ENCODE measurements at places on chromosomes 6 and 20.

DNA sequence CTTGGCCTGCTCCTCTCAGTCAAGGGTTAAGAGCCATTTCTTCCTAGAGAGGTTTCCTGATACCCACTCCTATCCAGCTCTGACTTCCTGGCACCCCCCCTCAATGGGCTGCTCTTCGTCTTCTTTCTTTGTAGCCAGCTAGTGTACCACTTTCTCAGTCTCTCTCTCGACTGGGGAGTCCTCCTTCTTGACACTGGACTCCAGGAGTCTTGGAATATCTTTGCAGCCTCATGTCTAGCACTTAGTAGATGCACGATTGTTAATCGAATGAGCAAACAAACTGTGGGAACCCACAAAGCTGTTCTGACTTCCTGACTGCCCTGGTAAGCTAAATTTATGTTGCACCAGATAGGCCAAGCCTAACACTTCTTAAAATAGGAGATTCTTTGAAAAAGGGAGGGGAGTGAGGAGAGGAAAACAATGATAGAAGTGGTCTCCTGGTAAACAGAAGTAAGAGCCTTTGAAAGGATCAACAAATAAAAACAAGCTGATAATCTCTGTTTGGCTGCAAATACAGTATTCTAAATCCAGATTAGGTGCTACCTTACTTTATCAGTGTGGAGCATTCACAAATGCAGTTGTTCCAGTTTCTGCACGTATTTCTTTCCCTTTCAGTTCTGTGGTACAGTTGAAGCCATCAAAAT lies 160.1 kb upstream of the CITED2 start:
- no peak for DNase-seq

DNA sequence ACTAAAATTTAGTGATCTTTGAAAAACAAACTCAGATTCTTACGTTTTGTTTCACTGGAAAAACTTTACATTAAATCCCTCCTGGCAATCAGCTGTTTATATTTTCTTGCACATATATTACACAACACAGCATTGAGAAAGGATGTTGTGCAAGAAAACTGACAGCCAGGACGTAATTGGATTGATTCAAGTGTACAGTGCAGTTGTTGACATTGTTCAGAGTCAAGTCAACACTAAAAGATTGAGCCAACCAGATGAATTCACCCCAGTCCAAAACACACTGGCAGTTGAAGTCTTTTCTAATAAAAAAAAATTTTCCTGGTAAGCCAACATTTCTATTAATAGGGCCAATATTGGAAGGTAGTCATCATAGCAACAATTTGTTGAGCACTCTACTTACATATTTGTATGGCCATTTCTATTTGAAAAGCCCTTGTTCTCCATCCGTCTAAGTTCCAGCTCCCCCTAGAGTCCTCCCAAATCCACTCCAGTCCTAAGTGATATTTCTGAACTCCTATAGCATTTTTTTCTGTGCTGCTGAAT lies 20.9 kb upstream of the VNN1 start:
- no peak for DNase-seq

DNA sequence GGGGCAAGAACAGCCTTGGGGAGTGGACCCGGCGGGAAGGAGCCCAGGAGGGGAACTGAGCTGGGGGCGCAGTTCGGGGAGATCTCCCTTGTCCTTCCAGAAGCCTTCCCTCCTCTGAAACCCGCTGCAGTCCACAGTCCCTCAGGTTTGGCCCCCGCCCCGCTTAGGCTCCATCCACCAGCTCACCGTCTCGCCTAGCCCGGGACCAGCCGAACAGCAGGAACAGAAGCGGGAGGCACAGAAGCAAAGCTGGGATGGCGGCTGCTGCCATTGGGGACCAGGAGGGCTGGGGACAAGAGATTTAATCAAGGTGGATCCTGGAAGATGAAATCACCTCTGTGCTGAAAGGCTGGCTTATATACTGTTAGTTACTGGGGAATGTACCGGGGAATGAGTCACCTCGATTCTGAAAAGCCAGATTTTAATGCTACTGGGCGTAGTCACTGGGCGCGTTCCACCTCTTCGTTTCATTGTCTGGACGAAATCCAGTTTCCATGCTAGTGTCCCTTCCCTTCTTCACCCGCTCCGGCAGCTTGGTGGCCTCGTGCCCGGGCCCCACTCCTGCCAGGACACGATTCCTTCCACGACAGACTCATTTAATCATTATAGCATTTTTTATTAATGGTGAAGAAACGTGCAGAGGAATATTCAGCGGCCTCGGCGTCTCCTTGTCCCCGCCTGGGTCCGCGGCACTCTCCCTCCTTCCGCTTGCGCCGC lies at the start of gene RAET1L:
Gene RAET1L, minus strand, starts transcription at position 332 of the 717 bp plus-strand sequence. Its CDS starts 61 bp downstream, at position 271.
- peak; percentile 31 for DNase-seq

- DNase-seq, result no peak
Observed at GRCh38 chr6:154621686-154622085, 111.2 kb upstream of the CNKSR3 start.

DNA sequence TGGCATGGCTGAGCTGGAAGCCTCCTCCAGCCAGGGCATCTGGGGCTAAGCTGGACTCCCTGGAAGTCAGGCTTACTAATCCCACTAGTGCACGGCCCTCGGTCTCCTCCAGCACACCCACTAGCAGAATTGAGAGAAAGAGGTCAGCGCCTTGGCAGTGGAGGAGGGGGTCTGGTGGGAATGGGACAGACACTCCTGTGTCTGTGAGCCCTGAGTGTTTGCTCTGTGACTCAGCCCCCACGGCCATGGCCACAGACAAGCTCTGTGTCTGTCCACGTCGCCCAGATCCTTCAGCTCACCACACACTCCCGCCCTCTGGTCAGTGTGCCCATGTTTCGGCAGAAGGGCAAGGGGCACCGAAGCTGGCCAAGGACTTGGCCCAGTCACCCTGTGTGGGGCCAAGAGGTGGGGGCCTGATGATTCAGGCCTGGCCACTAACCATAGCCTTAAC lies 8.8 kb downstream of the MDFI start:
- DNase-seq, result no peak

DNA sequence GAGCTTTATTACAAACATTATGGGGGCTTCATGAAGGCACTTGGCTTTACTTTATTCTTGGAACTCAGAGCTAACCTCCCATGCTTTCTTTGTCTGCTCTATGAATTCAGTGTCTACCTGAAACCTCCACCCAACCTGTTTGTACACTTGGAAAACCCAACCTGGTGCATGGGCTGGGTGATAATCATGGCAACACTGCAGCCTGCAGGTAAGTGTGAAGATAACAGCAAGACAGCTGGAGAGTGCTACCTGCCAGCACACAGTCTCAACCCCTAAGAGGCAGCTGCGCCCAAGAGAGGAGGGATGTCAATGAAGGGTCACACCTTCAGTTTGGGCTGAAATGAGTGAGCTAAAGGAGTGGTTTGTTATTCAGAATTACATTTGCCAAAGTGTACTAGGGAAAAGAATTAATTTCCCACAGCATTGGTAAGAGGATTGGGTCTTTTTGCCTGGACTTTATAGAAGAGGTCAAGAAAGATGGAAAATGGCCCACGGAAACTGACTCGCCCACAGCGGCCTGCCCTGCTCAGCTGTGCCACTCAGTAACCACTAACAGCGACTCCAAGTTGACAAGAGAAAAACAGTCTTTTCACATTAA lies 24.4 kb downstream of the FOXQ1 start:
- peak; percentile 75 for DNase-seq

DNA sequence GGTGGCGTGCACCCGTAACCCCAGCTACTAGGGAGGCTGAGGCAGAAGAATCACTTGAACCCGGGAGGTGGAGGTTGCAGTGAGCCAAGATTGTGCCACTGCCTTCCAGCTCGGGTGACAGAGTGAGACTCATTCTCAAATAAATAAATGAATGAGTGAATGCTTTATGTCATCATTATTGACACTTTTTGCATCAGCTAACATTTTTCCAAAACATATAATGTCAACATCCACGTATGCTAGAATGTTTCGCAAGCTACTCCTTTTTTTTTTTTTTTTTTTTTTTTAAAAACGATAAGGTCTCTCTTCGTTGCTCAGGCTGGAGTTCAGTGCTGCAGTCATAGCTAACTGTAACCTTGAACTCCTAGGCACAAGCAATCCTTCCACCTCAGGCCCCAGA lies 72.2 kb downstream of the SENP6 start:
- DNase-seq, result no peak

GRCh38 chr20:48531505-48531904 lies 296.3 kb downstream of the PREX1 start:
- DNase-seq, result no peak

GRCh38 chr20:37362821-37363220 lies 16.9 kb downstream of the SRC start:
- DNase-seq, result no peak

DNA sequence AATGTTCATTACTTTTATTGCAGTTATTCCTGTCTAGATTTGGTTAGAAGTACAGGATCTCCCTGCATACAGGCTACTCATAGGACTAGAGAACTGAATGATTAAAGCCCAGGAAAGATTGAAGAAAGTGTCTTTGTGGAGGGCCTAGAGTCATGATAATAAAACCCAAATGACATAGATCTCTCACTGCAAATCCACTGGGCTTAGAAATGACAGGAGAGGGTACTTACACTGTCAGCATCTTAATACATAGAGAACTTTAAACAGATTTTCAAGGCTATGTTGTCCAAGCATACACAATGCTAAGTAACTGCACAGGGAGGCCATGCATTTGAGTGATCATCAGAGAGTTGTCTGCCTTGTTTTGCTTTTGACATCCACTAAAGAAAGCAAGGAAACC lies 383.8 kb upstream of the MAP3K7 start:
- DNase-seq, result no peak

GRCh38 chr20:56428410-56428809 lies 16.4 kb downstream of the CASS4 start:
- DNase-seq, result no peak

DNA sequence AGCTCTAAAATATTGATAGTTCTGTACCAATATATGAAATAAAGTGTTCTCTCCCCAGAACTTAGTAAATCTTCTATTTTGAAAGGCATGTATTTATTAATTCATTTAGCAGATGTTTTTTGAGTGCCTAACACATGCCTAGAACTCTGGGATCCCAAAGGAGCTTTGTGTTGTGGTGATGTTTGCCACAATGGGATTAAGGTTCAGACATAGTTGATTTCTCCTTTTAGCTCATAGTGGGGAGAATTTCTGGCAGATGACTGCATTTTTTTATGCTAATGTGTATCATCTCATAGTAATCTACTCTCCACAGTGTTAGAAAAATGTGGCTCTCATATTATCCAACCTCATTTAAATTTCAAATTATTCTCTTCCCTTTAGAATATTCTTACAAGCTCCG lies 21.7 kb downstream of the MYB start:
- DNase-seq, result no peak

GRCh38 chr6:26071135-26071534 lies 16.1 kb upstream of the HFE start:
- DNase-seq, result no peak

DNA sequence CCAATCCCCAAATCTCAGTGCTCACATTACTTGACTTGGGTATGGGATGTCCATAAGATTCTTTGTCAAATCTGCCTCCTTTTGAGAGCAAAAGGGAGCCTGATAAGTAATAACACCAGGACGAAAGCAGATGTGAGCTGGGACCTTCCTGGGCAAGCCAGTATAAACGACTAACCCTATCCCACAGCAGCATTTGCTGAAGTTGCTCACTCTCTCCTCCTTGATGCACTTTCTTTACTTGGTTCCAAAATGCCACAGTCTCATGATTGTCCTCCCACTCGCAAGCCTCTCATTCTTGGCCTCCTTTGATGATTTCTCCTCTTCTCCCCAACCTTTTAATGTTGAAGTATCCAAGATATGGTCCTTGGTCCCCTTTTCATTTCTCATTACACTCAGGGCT lies 44.7 kb upstream of the TAGAP start:
- no peak for DNase-seq

Measured in Caki2 (cell line).